ENCODE measurements at places on chromosomes 7 and 10. TPM values are rescaled to one million over a fixed set of nuclear protein-coding genes. Genes with fewer than 3 reads are reported as not detected.

SPDYE11 gene
- not detected for polyA plus RNA-seq

TMEM273 gene
- polyA plus RNA-seq: not detected

GIMAP7 gene
- polyA plus RNA-seq: not detected

ADRA2A gene
- polyA plus RNA-seq: 6.2 TPM

ZP3 gene
- 2.4 TPM for polyA plus RNA-seq

EBLN1 gene
- polyA plus RNA-seq: not detected

HOXA4 gene
- not detected for polyA plus RNA-seq

CYP2C19 gene
- not detected for polyA plus RNA-seq

PTCD1 gene
- 9.6 TPM for polyA plus RNA-seq

NEUROG3 gene
- 0.55 TPM for polyA plus RNA-seq

GPAM gene
- polyA plus RNA-seq: 5.5 TPM

FAM13C gene
- polyA plus RNA-seq: 0.36 TPM

TRPV5 gene
- polyA plus RNA-seq: 0.05 TPM

PNLIPRP1 gene
- polyA plus RNA-seq: not detected

TNKS2 gene
- 23.3 TPM for polyA plus RNA-seq

NRF1 gene
- polyA plus RNA-seq: 18.2 TPM

GALNT17 gene
- polyA plus RNA-seq: 37.7 TPM

CREB5 gene
- 2.4 TPM for polyA plus RNA-seq

ST8SIA6 gene
- 0.50 TPM for polyA plus RNA-seq

SLC16A12 gene
- 0.89 TPM for polyA plus RNA-seq

TAC1 gene
- polyA plus RNA-seq: 1.7 TPM

CLRN3 gene
- polyA plus RNA-seq: not detected

ZPBP gene
- not detected for polyA plus RNA-seq

DNAJB9 gene
- polyA plus RNA-seq: 2.6 TPM

FFAR4 gene
- polyA plus RNA-seq: 0.05 TPM

HDAC9 gene
- polyA plus RNA-seq: 7.3 TPM

CALY gene
- polyA plus RNA-seq: 1.5 TPM

UCN3 gene
- polyA plus RNA-seq: not detected

POLR2J2 gene
- 2.1 TPM for polyA plus RNA-seq

WNT16 gene
- 0.33 TPM for polyA plus RNA-seq
